ENCODE measurements at places on chromosomes 11 and 22.

DNA sequence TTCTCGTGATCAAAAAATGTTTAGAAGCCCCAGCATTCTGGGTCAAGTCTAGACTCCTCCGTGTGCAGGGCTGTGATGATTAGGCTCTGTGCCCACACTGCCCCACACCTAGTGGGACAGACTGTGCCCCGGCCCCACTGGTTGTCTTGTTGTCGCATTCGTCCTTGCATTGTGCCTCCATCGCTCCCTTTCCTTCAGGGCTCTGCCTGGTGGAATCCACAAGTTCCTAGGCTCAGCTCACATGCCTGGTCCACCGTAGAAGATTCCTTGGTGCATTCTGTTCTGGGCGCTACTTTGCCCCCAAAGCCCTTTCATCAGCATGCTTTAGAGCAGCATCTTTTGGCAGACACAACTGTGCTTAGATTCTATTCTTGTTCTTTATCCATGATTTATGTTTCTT lies 23.5 kb upstream of the THY1 start:
- DNase-seq, result no peak

DNA sequence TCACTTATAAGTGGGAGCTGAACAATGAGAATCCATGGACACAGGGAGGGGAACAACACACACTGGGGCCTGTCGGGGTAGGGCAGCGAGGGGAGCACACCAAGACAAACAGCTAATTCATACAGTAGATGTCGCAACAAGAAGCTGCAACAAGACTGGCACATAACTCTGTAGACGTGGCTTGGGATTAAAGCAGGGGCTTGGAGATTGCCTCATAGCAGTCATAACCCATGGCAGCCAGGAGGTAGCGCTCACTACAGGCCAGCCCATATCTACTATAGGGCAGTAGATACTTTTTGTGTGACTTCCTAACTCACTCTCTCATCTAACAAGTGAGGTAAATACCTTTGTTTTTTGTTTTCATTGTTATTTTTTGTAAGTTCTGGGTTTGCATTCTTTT lies 1.7 kb upstream of the OR9G4 start:
- DNase-seq, result no peak

DNA sequence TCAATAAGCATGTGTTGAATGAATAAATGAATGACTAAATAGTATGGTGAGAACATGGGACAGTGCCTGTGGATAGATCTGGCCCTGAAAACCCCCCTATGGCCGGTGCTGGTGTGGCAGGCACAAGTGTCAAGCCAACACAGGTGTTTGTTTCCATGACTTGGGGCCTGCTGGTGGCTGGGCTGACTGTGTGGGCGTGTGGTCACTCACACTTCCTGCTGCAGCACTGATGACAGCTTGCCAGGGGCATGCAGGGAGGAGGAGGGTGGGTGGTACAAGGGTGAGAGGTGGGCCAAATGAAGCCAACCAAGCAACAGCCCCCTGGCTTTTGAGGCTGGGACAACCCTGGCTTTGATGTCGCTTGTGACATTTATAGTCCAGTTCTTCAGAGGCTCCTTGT lies 30.3 kb upstream of the ABCC8 start:
- no peak for DNase-seq

DNA sequence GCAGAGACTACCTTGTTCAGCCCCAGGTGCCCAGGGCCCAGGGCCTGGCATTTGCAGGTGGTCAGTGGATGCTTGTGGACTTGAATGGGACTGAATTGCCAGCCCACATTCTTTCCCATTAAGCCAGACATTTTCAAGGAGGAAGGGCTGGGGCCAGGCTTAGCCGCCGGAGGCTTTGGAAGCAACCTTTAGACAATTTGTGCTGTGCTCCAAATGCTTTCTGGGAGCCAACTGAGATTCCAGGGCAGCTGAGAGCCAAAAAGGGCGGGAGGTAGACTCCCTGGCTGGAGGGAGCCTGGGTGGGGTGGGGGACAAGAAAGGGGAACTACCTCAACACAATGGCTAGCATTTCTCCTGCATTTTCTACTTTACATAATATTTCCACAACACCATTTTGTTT lies 54.8 kb upstream of the TIMP3 start:
- DNase-seq, result no peak

- no peak for DNase-seq
Observed at GRCh38 chr11:119421351-119421750, 1.6 kb downstream of the THY1 start.

- peak; percentile 4 for DNase-seq
Observed at GRCh38 chr11:73597336-73597955, 466 bp downstream of the FAM168A start.

- DNase-seq, result no peak
Observed at GRCh38 chr11:2586793-2587131, 113.0 kb downstream of the KCNQ1OT1 start.

DNA sequence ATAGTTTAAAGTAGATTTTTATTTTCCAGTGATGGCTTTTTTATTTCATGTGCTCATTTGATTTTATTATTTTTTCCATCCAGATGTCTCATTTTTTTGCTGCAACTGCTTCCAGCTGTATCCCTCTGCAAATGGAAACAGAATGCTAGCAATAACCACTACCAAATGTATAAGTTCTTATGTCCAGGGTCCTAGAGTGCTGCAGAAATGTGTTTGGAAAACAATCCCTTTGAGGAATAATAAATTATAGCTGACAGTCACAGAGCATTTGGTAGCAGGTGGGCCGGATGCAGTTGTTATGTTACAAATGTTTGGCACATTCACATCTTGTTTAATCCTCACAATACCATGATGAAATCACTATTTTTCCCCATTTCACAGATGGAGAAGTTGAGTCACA lies 300.7 kb upstream of the PDGFD start:
- no peak for DNase-seq

DNA sequence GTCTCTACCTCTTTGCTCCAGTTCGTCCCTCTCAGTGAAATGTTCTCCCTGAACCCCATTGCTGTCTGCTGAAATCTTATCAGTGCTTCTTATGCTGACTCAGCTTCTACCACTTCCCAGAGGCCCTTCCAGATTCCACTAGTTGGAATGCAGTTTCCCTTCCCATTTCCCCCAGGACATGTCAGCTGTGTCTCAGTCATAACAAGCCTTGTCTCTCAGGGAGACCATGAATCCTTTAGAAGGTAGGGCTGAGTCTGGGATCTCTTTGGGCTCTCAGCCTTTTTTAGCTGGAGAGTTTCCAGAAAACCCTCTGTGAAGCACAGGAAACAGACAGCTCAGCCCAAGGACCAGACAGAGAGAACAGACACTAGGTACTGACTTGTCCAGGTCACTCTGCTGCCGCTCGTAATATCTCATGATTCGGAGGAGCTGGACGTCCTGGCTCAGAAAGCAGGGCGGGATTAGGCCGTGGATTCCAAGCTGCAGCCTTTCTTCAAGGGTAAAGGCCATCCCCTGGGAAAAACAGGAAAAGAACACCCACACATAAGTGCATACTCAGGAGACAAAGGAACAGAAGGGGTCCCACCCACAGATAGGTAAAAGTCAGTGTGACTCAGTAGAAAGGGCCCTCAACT lies 113.0 kb downstream of the ME3 start:
- DNase-seq, result no peak

- no peak for DNase-seq
Observed at GRCh38 chr11:35344681-35345574, 74.4 kb downstream of the SLC1A2 start.

- DNase-seq, result no peak
Observed at GRCh38 chr22:36197065-36197440, 4.6 kb downstream of the APOL4 start.

GRCh38 chr11:125952559-125952958 lies 6.7 kb downstream of the VSIG10L2 start:
- no peak for DNase-seq

DNA sequence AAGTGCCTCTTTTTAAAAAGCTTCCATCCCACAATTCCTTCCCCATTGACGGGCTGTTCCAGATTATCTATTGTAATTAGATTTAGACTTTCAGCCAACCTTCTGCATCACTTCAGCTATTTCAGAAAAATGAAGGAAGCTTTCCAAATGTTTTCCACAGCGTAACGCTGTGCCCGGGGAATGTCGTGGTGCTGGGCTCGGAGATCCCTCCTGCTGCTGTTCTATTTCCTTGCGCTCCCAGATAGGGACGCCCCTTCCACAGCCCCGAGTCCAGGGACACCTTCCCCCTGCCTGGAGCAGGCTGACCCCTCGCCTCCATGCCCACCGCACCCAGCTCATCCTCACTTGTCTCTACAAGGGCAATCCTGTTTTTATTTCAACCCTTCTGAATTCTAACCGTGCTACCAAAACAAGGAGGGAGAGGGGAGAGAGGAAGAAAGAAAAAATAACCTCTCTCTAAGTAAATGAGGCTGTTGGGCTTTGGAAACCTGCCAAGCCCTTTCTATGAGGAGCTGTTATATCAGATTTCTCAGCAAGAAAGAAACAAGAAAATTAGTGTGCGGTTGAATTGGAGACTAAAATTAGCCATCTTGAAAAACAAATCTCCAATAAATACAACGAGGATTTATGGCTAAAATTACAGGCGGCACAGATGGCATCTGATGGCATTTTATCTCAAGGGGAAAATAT lies 366.9 kb downstream of the BRD1 start:
- no peak for DNase-seq

DNA sequence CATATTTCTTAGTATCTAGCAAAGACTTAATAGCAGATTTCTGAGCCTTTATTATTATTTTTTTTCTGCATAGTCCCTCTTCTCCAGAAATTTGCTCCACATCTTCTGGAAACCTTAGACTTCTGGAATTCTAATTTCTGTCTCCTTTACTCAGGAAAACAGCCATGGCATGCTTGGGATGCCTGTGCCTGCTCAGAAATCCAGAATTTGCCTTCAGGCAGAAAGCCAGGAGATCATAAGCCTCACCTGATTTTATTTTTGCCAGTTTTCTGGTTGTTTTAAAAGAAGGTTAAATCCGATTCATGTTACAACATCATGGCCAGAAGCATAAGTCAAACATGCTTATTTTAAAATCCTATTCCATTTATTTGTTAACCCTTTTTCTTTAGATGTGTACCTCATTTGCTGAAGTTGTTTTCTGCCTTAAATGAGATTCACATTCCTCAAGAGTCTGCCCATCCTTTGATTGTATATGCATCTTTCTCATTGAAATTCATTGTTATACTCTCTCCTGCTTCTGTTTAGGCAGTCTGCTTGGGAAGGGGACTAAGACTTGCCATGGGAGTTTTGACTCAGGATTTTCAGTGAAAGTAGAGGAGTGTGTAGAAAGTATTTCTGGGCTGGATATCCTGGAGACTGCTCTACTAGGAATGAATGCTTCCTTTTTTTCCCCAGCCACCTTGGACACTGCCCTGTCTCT lies 37.1 kb downstream of the SIK2 start:
- no peak for DNase-seq

DNA sequence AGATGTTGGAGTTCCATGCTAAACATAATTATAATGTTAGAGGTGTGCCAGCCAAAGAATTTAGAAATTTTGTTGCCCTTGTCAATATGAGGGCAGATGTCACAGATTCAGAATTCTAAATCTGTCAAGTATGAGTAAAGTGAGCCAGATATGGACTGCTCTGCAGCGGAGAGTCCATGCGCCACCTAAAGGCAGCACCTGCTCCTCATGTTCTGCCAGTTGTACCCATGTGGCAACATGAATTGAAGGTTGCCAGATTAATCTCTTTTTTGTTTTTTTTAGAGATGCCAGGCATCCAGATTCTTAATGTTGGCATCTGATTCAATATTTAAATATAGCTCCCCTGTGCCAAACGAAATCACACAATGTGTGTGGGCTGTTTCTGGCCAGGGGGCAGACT lies 678.6 kb upstream of the ANO5 start:
- DNase-seq, result no peak

DNA sequence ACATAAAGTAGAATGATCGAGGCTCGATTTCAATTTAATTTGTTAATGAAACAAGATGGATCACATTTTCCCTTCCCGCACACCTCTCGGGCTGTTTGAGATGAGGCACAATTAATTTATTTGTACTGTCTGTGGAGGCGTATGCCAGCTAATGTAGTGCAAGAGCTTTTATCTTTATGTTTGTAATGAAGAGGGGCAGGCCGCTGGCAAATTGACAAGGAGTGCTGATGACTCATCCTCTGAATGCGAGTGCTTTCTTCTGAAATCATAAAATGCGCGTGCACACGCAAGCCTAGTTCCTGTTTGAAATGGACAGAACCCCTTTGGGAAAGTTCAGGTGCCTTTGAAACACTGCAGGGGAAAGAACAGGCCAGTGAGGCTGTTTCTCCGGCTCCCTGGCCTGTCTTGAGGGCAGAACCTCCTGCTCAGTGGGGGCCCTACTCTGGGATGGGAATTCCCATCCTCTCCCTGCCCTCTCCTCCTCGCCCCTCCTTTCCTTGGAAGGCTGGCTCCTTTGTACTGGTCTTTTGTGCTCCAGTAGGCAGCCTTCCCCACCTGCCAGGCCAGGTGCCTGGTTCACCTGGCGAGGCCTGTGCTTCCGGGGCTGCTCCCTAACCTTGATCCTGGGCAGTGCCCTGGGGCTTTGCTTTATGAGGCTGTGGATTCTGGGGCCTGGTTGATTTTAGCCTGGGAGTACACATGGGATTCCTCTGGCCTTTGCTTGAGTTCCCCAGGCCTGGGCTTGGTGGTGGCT lies 50.3 kb downstream of the TEAD1 start:
- no peak for DNase-seq

DNA sequence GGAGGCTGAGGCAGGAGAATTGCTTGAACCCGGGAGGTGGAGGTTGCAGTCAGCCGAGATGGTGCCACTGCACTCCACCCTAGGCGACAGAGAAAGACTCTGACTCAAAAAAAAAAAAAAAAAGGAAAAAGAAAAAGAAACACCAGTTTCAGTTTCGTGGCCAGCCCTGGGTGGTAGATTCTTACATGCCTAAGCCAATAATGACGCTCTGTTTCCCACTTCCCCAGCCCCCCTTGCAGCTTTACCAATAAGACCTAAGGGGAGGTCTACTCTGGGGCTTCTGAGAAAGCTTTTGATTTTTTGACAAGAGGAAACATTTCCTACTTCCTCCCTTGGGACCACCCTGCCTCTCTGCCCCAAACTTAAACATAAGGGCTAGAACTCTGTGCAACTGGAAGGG lies 30.0 kb upstream of the PTPRJ start:
- DNase-seq, result peak; percentile 53

GRCh38 chr22:35882211-35883030 lies 146.2 kb downstream of the RBFOX2 start:
- no peak for DNase-seq

GRCh38 chr22:43643387-43643786 lies 168.7 kb downstream of the EFCAB6 start:
- no peak for DNase-seq

DNA sequence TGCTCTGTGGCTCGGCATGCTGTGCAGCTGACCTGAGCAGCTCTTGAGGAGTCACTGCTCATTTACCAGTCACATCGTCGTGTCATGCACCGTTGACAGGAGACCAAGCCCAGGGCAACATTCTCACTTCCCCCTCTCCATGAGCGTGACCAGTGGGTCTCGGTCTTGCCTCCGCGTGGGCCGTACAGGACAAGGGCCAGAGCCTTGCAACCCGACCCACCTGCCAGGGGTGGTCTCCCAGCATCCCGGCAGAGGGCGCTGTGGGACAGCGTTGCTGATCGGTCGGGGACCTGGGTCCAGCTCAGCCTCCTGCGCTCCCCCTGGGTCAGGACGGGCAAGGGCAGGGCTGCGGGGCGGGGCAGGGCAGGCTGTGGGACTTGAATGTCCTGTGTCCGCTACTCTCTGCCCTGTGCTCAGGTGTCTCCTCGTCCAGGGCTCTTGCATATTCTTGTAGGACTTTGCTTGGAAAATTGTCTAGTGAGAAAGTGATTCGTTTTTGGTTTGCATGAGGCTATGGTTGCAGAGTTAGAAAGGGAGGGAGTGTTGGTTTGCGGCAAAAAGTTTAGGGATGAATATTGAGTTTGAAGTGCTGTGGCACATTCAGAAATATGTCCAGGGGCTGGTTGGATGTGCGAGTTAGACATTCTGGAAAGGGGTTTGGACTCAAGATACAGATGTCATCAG lies 16.2 kb downstream of the EIF4G2 start:
- peak; percentile 92 for DNase-seq

- no peak for DNase-seq
Observed at GRCh38 chr11:101974255-101974654, 57.9 kb upstream of the ANGPTL5 start.
